ENCODE measurements at places on chromosomes 3 and 15.

- DNase-seq, result no peak
Observed at GRCh38 chr3:27302891-27303290, 66.3 kb downstream of the NEK10 start.

- no peak for DNase-seq
Observed at GRCh38 chr3:13492048-13492447, 11.9 kb downstream of the HDAC11 start.

DNA sequence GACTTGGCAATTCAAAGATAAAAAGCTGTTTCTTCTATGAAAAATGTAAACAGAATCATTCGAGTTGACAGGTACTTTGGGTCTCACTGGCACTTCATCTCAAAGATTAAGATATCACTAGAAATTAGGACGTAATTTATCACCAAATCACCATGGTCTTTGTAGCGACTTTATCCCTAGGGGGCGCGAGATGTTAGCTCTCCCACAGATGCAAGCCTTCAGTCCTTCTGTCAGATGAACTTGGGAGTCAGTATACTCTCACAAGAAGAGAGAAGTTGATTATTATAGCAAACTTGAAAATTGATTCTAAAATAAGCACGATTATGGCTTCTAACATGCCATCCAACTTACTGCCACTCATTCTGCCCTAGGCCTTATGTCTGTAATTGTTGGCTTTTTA is 150.3 kb downstream of the ALCAM start:
- DNase-seq, result peak; percentile 58

- DNase-seq, result no peak
Observed at GRCh38 chr15:67082007-67082536, 16.7 kb downstream of the SMAD3 start.

GRCh38 chr3:160265088-160265487 is 39.9 kb downstream of the C3orf80 start:
- no peak for DNase-seq

DNA sequence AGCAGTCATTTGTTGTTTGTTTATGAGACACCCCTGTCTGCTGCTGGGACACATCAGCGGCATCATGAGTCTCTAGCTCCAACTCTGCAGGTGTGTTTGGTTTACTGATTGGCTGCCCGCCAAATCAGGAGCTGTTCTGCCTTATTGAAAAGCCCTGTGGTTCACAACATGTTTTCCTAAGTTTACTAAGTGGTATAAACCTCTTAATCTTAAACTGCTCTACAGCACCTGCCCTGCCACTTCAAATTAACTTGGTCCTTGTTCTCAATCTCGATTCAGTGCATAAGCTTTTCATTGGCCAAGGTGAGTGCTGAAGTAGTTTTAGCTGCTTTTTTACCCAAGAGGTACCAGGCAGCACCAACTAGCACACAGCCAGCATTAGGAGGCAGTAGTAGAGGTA is 77.8 kb upstream of the WDR72 start:
- DNase-seq, result peak; percentile 97

GRCh38 chr3:106839576-106840280 is 537.5 kb upstream of the CCDC54 start:
- no peak for DNase-seq

GRCh38 chr15:38111070-38111469 is 141.6 kb upstream of the SPRED1 start:
- DNase-seq, result no peak

Measured in NCI-H69 (cell line).